ENCODE measurements at places on chromosomes 6 and 20. TPM values are rescaled to one million over a fixed set of nuclear protein-coding genes. Genes with fewer than 3 reads are reported as not detected.

DEFB113 gene
- polyA plus RNA-seq: not detected

DNA sequence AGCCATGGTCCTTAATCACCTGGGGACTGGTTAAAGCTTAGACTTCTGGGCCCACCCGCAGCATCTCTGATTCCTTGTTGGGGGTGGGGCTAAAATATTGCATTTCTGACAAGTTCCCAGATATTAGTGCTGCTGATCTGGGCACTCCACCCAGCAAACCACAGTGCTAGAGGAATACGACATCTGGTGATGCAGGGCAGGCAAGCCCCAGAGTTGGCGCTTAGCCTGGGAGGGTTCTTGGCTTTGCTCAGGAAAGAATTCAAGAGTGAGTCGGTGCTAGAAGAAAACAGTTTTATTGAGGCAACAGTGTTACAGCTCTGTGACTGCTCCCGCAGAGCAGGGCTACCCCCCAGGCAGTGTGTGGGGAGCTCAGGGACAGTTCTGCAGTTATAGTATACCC lies 210.7 kb downstream of the TFAP2C start:
- DNase-seq: no peak

GRCh38 chr6:133637436-133637835 lies 251.5 kb upstream of the TCF21 start:
- no peak for DNase-seq

CST7 gene
- 0.92 TPM for polyA plus RNA-seq

GRCh38 chr6:10733151-10733715 lies 10.4 kb downstream of the TMEM14C start:
- DNase-seq: no peak

DNA sequence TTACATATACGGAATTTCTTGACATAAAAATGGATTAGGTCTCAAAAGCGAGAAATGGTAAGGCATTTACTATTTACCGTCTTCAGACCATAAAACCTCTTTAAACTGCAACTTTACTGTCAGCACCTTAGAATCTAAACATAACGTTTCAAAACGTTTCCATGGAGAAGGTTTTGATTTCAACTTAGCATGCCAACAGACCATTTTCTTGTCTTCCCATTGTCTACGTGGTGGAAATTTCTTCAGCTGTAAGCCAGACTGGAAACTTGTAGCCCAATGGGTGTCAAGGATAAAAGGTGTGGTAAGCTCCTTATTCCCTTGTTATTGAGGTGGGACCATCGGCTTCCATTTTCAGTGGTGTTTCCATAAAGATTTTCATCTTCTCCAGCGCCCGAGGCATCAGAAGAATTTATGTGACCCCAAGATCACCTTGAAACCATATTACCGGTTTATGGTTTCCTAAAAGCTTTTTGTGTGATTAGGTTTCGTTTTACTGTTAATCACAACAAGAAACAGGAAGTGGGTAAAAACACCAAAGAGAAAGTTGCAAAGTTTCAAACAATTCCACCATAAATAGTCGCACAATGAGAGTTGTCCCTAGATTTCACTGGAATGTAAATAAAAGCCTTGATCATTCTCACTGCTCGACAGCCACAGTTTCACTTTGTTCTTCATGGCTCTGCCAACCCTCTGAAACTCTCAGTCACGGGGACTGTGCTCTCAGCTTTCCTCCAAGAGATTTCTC lies 63.0 kb upstream of the CD2AP start:
- DNase-seq: no peak

GRCh38 chr6:168393126-168393870 lies 47.7 kb upstream of the SMOC2 start:
- no peak for DNase-seq

DNA sequence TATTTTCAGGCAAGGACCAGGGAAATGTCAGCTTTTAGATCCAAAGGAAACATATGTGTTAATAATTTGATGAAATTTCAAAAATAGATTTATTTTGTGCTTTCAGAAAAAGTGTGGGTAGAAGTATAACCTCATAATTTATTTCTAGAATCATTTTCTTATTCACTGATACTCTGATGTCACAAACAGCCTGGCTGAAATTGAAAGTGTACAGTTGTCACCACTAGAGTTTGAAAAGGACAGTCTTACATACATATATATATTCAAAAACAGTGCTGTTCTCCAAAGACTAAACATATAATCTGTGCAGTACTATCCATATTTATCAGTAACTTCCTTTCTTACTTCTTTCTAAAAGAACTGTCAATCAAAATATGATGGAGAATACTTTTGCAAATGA lies 254.4 kb upstream of the KCNQ5 start:
- no peak for DNase-seq

DNA sequence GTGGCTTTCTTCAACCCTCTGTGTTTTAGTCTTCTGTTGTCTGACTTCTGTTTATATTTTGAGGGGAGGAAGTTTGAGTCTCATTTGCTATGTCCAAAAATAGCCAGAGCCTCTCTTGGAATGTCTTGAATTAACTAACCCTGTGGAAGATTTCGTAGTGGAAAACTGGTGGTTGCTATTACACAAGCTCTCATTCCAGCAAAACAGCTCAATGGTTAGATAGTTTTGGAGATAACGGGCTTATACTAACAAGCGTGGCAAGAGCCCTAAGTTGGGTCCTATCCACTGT lies 1.6 kb downstream of the CCN2 start:
- DNase-seq: no peak

HLA-G gene
- polyA plus RNA-seq: 3.3 TPM

- DNase-seq: no peak
These were observed 49.0 kb downstream of the PTPRT start for GRCh38 chr20:43140726-43141125.

- DNase-seq: no peak
These were observed 23.9 kb downstream of the TFEB start for GRCh38 chr6:41711323-41712038.

DNA sequence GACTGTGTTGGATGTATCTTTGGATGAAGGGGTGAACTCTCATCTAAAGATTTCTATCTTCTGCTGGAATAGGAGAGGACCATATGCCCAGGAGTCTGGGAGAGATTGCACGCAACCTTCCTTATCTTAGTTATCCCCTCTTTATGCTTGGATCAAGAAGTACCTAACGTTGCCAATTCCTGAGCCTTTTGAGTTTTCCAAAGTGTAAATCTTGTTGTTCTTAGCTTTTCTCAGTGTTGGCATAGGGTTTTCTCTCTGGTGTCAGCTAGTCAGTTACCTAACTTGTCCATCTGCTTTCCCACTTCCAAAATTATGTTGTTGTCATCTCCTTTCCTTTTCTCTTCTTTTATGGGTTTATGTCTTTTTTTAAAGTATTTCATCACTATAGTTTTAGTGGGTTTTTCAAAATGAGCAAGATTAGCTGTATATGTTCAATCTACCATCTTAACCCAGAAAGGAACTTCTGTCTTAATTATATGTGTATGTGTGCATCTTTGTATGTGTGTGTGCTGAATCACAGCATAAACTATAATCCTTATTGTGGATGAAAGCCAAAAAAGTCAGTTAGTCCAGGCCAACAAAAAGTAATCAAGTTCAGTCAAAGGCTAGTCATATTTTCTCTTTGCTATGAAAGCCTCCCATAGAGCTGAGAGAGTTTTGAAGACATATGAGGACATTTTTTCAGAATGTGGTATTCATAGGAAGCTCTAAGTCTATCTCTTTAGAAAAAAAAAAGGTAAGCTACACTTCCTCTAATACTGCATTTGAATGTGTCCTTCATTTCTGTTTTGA lies 72.1 kb downstream of the KHDC1L start:
- DNase-seq: no peak

- DNase-seq: no peak
These were observed 42.2 kb upstream of the FOXP4 start for GRCh38 chr6:41503827-41504465.

LRRC73 gene
- 1.1 TPM for polyA plus RNA-seq

DNA sequence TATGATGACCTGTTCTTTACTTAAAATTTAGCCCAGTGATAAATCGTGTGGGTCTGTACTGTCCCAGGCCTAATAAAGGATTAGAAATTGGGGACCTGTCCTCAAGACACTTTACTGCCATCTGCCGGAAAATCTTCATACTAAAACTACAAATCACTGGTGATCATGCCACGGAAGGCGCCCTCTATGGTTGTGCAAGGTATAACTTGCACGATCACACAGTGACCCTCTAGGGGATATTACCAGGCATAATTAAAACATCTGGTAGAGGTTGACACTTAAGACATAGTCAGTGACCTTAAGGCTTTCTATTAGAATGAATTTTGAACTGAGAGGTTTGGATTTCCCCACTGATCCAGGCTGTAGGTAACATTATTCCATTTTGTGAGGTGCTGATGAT lies 172.6 kb downstream of the BMP2 start:
- DNase-seq: no peak

OR2B6 gene
- polyA plus RNA-seq: 0.26 TPM

DNA sequence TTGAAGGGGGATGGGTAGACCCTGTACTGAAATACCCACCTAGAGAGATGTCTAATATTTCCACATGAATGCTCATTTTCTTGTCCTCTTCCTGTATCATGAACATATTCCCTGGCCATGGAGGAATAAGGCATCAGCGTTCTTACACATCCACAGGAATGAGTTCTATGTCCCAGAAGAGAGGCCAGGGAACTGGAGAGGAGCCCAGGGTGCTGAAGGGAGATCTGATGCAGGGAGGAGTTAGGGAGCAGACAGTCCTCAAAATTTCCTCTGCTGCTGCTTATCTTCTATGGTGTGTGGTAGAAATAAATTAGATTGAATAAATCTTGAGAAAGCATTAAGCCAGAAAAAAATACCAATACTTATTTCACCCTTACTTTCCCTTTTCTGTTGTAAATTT lies 295.0 kb downstream of the KCNQ5 start:
- no peak for DNase-seq

DNA sequence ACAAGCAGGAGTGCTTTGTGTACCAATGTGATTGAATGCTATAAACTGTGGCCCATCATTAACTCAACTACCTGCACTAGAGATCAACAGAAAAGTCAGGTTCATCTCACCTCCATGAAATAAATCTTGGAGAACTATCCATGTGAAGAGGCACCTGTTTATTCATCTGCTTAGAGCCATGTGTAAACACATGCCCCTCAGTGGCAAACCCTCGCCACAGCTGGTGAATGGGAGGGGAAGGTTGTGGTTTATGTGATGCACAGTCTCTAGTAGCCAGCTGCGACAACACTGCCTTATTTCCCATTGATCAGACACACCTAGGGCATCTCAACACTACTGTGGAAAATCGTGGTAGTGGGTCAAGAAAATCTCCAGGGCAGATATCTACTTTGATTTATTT lies 640.2 kb downstream of the PTPRT start:
- no peak for DNase-seq

MPIG6B gene
- 1.6 TPM for polyA plus RNA-seq

BPIFB2 gene
- polyA plus RNA-seq: not detected

DNA sequence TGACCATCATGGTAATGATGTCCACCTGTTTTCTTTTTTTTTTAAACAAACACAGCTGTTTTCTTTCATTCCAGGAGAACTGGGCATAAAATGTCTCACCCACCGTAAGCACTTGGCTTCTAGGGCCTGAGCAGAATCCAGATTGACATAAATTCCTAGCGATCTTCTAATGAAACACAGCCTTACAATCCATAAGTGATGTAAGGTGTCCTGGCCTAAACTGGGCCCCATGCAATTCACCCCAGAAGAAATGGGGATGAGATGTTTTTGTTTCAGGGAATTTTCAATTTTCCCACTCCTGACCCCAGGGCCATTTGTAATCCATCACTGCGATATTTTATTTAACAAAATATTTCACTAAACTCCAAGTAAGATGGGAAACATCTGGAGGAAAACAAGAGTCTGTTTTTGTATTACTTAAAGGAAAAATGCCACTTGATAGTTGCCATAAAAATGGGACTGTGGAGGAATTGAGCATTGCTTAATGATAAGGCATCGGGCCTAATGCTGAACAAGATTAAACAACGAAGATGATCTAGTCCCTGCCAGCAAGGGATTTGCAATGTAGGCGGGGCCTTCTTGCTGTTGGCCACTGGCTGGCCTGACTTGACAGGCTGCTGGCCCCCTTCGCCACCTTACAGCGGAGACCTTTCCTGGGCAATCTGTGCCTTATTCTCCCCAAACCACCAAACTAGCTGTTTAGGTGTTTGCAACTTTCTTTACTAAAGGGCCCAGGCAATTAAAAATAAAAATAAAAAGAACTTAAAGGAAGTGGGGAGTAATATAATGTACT lies 183.7 kb downstream of the CD109 start:
- DNase-seq: no peak

RAET1G gene
- polyA plus RNA-seq: 1.5 TPM

DNA sequence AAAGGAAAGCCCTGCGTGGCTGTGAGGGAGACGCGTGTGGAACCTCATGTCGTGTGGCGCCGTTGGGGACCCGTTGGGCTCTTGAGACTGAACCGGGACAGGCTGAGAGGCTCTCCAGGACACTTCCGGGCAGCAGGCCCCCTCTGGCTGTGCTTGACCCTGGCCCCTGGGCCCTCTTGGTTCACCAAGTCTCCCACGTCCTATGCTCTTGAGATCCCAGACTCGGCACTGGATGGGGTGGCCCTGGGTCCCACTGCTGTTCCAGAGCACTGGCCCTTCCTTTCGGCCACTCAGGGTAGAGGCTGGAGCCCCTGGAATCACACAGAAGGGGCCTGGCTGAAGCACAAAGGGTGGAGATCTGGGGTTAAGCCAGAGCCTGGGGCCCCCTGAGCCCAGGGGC lies 30.4 kb downstream of the NTSR1 start:
- DNase-seq: no peak

- no peak for DNase-seq
These were observed 31.8 kb downstream of the TBC1D7 start for GRCh38 chr6:13296536-13296997.

CST1 gene
- not detected for polyA plus RNA-seq

- no peak for DNase-seq
These were observed 21.9 kb downstream of the NCOA7 start for GRCh38 chr6:125812394-125813292.

DNA sequence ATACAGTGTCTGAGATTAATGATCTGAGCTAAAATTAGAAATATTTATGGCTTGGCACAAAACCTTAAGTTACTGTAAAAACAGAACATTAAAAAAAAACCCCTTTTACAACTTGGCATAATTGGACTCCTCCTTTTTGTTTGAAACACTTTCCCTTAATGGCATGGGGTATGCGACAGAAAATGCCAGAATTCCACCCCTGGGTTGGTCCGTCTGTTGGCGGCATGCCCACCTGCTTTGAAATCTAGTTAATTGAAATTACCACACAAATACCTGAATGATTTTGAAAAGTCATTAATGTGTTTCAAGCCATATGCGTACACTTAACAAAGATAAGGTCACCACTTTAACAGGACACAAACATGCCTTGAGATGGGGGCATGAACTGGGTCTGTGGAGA lies 175.1 kb upstream of the FOXQ1 start:
- no peak for DNase-seq

GPX5 gene
- not detected for polyA plus RNA-seq

GRCh38 chr6:34289137-34289536 lies 40.3 kb upstream of the SMIM29 start:
- no peak for DNase-seq

GRCh38 chr6:2505624-2506023 lies 245.1 kb downstream of the MYLK4 start:
- no peak for DNase-seq

All from left renal pelvis (tissue), 4 donors.